CD4-positive, alpha-beta T cell treated with Interleukin-21 for 1 hour (primary cell): ENCODE measurements at places on chromosomes 4 and X.

DNA sequence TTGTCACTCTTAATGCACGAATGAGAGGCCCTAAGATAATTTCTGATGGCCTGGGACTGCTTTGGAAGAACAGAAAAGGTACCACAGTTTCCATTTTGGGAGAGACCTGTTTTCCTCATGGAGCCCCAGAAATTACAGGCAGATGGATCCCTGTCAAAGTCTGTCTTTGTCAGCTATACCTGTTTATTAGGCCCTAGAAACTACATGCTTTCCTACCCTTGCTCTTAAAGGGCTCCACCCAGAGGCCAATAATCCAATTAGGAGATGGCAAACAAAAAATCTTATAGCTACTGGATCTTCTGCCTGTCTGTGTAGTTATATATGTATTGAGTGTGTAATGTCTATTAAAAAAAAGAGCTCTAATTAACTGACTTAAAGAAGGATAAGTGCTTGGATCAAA lies 141.3 kb downstream of the NR3C2 start:
- DNase-seq, result no peak

GRCh38 chr4:154344686-154345085 lies 146.9 kb downstream of the DCHS2 start:
- DNase-seq, result no peak

- DNase-seq, result no peak
Measured at GRCh38 chr4:37615720-37616063, 70.5 kb downstream of the RELL1 start.

- no peak for DNase-seq
Measured at GRCh38 chrX:116239944-116240840, 69.6 kb downstream of the AGTR2 start.

- DNase-seq, result no peak
Measured at GRCh38 chrX:152444338-152444737, 6.8 kb downstream of the GABRA3 start.

GRCh38 chr4:25951390-25951952 lies 37.5 kb downstream of the SMIM20 start:
- no peak for DNase-seq

- peak; percentile 70 for DNase-seq
Measured at GRCh38 chr4:36385951-36386571, 104.6 kb downstream of the DTHD1 start.

DNA sequence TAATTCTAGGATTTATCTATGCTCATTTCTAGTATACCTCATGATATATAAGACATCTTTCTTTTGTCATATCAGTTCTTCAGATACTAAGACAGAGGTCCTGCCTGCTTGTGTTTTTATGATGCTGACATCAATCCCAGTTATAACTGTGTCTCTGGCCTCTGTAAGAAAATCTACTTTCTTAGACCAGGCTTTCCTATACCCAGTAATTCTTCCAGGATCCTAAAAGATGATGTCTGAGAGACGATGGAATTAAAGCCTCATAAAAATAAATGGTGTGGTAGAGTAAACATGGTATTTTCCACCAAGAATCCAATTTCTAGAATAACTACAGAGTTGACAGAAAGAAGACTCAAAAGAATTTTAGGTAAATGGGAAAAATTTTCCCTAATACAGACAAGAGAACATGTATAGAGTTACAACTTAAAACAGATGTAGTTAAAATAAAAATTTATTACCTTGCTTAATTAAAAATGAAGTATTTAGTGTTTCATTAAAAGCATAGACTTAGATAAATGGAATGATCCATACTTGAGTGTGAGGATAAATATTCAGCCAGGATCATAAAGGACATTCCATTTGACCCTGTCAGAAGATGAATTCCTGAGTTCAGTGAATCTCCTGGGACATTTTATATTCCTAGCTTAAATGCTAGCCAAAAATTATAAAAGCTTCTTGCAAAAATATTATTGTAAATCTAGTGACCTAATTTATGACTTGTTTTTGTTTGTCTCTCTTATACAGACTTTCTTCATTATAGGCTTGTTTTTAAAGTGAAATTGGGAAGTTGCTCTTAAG lies 137.4 kb downstream of the PDLIM5 start:
- no peak for DNase-seq

GRCh38 chr4:2332976-2333319 lies 71.0 kb upstream of the MXD4 start:
- no peak for DNase-seq

DNA sequence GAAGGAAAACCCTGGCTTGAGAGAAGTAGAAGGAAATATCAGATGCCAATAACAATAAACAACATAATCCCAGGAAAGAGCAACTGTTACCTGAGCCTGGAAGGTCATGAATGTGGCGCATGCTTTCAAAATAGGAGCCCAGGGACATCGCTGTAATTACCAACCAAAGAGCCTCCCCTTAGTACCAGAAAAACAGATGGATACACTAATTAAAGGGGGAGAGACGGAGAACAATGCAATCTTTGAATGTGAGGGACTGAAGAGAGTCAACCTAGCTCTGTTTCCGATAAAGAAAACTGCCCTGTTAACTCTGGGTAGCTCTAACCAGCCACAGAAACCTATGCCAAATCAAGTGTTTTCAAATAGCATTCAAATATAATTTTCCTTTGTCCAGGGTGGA lies 161.4 kb downstream of the ENOX2 start:
- DNase-seq, result no peak

DNA sequence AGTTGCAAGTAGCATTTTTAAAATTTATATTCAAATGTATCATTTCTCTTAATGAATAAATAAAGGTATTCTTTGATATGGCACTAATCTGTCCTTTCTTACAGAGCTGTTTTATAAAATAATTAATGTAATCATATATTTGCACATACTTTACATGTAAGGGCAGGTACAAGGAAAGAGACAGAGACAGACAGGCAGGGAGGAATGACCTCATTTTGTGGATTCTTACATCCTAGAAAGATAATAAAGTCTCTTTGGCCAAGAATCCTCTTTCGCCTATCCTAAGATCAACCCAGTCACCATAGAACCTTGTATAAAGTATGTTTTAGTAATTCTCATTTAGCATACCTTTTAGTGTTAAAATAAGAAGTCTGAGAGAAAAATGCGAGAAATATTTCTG lies 98.5 kb upstream of the CTSO start:
- DNase-seq, result no peak

DNA sequence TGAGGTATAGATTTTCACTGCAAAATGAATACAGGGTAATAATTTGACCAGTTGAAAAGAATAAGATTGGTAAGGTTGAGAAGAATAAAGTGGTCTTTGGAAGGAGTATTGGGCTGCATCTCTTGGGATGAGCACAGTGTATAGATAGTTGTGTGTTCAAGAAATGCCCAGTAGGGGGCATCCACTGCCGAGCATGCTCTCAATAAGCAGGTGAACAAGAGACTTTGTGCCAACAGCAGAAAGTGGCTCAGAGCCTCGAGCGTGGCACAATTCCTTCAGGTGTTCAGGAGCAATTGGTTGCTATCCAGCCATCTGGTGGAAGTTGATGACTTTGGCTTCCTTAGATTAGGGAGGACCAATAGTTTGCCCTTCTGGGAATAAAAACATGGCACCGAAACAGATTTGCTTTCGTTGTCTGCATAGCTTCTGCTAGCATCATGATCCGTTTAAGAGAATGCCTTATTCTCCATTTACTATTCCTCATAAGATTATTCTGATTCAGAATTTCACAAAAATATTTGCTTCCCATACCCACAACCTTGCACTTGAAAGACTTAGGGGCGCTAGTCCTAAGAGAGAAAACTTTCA lies 258.1 kb upstream of the NEIL3 start:
- DNase-seq, result peak; percentile 23

- no peak for DNase-seq
Measured at GRCh38 chrX:13570261-13570605, 832 bp downstream of the EGFL6 start.

- DNase-seq, result no peak
Measured at GRCh38 chr4:177264788-177265422, 44.8 kb upstream of the NEIL3 start.

GRCh38 chr4:83335701-83336100 lies 1.1 kb upstream of the HPSE start:
- no peak for DNase-seq

DNA sequence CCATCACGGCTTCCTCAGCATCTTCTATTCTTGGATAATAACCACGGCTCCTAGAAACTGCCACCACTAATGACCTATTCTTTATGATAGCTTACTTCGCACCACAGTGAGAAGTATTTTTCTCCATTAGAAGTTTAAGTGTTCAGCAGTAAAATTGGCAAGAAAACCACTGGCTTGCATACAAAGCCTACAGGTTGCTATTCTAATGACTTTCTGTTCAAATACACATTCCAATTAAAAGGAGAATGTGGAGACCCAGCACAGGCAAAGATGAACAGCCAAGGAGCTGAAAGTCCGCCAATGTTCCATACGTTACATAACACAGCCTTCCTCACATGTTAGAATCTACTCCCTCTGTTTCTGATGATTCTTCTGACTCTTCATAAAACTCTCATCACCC lies 875.0 kb upstream of the PRKX start:
- DNase-seq, result no peak

- DNase-seq, result peak; percentile 72
Measured at GRCh38 chrX:68498508-68499379, at the start of gene YIPF6. TSS of gene YIPF6 (plus strand) at chrX:68499051. CDS start at chrX:68499067, 16 bp downstream.

- no peak for DNase-seq
Measured at GRCh38 chrX:118360429-118361125, 14.7 kb downstream of the WDR44 start.

DNA sequence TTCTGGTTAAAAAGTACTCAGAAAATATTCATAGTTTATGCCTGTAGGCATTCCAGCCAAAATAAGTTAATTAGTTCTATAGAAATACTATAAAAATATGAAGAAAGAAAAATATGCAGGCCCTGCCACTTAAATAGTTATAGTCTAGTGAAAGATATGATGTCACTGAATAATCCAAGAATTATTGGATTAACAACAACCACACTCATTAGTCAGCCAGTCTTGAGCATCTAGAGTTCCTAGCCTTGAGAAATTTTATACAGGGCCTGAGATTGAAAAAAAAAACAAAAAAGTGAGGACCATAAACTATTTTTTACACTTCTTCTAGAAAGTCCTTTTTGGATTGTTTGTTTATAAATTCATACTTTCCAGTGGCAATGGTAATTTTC lies 823.0 kb downstream of the FAT4 start:
- no peak for DNase-seq

GRCh38 chr4:114921191-114921590 lies 192.2 kb downstream of the NDST4 start:
- DNase-seq, result no peak

GRCh38 chr4:184310171-184310567 lies 92.5 kb upstream of the ENPP6 start:
- DNase-seq, result peak; percentile 65

DNA sequence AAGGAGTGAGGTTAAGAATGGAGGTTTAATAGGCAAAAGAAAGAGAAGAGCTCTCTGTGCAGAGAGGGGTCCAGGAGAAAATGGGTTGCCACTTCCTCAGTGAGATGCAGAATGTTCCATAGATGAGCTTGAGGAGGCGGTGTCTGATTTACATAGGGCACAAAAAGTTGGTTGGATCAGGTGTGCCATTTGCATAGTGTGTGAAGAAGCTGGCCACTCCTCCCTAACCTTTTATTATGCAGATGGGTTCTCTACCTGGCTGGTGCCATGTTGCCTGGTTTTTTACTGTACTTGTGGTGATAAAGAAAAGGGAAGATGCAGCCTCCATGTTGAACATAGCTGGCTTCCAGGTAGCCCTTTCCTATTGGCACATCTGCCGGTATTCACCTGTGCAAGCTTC lies 27.3 kb downstream of the SUPT20HL1 start:
- no peak for DNase-seq

GRCh38 chr4:2837110-2837903 lies 6.3 kb upstream of the ADD1 start:
- DNase-seq, result no peak

GRCh38 chr4:178462710-178463109 lies 1020.5 kb upstream of the AGA start:
- DNase-seq, result no peak

DNA sequence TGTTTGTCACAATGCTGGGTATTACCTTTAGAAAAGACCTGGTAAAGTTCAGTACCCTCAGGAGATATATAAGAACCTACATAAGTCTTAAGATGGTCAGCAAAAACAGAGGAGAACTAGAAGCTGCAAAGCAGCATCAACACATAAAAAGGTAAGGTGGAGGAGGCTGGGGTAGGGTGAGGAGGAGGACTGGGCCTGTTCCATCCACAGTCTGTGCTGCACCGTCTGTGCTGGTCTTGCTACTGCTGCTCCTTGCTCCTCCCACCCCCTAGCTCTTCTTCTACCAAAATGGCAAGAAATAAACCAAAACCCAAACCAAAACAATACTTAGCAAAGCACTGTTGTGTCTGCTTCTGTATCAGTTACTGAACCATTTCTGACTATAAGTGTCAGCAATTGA lies 102.2 kb downstream of the CDS1 start:
- DNase-seq, result no peak

GRCh38 chrX:131987252-131987651 lies 35.9 kb upstream of the STK26 start:
- DNase-seq, result peak; percentile 68

DNA sequence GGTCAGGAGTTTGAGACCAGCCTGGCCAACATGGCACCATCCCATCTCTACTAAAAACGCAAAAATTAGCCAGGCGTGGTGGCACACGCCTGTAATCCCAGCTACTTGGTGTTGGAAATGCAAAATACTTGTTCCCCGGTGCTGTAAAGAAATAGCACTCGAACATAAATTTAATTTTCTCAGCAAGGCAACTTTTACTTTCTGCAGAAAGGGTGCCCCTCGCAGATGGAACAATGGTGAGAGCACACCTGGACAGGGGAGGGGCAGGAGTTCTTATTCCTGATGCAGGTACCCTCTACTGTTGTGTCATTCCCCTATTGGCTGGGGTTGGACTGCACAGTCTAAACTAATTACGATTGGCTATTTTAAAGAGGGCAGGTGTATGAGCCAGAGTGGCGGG lies 139.7 kb downstream of the FHIP1A start:
- DNase-seq, result no peak

- no peak for DNase-seq
Measured at GRCh38 chrX:107753187-107753586, 22.4 kb downstream of the TSC22D3 start.

- DNase-seq, result no peak
Measured at GRCh38 chr4:10074767-10075105, 41.9 kb downstream of the WDR1 start.
